CD8-positive, alpha-beta T cell (primary cell): ENCODE measurements at places on chromosomes 12 and 14. TPM values are rescaled to one million over a fixed set of nuclear protein-coding genes. Genes with fewer than 3 reads are reported as not detected.

The PRH2 gene
- not detected for total RNA-seq

The SRP54 gene
- total RNA-seq, result 40.4 TPM

- no peak for DNase-seq
Measured at GRCh38 chr14:90900476-90901083, 84.3 kb upstream of the TTC7B start.

The ERBB3 gene
- 1.5 TPM for total RNA-seq
